Thoracic aorta (tissue), 2 donors: ENCODE measurements at places on chromosomes 2 and 18.

GRCh38 chr2:74708296-74708695, 54.2 kb downstream of the SEMA4F start:
- no peak for DNase-seq
- H3K36me3 ChIP-seq, result no peaks in the 10 kb centered on the region
- H3K4me1 ChIP-seq, result no peaks in the 10 kb centered on the region
- H3K27me3 ChIP-seq, result no peaks in the 10 kb centered on the region
- no peak overlapping the region for H3K27ac ChIP-seq
- H3K4me3 ChIP-seq, result no peak overlapping the region

DNA sequence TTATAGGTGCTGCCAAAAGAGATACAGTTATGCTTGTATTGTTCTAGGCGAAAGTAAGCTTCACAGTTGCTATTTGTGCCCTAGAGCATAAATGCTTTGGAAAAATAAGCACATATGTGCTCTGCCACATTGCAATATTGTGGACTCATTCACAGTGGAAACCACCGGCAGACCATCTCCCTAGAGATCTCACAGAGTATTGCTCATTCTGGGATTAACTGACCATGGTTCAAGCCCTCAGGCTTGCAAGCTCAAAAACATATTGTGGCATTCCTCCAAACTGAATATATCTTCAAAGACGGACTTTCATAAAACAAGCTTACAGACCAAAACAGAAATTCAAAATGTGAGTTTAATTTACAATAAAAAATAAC, 158.2 kb upstream of the CCDC150 start:
- no peak for DNase-seq
- H3K36me3 ChIP-seq, result no peaks in the 10 kb centered on the region
- H3K4me1 ChIP-seq, result no peaks in the 10 kb centered on the region
- H3K4me3 ChIP-seq, result no peak overlapping the region

DNA sequence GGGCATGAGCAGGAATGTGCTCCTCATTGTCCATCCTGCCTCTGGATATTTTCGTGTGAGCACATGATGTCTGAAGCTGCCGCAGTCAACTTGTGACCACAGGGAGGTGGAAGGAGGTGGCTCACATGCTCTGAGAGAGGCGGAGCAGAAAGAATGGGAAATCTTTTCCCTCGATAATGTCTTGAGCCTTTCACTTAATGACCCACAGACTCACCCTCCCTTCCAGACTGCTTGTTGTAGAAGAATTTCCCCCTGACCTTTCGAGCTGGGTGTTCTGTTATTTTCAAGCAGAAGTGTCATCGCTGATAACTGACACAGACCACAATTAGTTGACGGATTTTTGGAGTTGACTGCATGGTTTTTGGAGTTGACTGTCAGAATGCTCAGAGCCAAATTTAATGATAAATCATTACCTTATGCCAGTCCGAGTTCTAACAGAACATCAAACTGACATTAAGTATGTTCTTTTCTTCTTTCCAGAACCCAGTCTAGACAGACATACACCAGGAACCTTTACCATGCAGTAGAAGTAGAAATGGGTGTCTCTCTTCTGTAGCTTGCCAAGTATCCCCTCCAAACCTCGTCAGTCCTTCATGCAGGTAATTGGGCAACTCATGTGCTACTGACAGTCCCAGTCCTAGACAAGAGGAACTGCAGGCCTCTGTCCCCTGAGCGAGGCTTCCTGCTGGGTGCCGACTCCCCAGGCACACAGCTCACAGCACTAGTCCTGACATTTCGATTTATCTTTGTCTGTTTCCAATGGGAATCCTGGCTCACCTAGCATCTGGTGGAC, 29.4 kb upstream of the RTTN start:
- no peak overlapping the region for H3K27ac ChIP-seq
- H3K4me1 ChIP-seq, result no peaks in the 10 kb centered on the region
- no peaks in the 10 kb centered on the region for H3K36me3 ChIP-seq
- H3K4me3 ChIP-seq, result no peak overlapping the region
- DNase-seq, result no peak

DNA sequence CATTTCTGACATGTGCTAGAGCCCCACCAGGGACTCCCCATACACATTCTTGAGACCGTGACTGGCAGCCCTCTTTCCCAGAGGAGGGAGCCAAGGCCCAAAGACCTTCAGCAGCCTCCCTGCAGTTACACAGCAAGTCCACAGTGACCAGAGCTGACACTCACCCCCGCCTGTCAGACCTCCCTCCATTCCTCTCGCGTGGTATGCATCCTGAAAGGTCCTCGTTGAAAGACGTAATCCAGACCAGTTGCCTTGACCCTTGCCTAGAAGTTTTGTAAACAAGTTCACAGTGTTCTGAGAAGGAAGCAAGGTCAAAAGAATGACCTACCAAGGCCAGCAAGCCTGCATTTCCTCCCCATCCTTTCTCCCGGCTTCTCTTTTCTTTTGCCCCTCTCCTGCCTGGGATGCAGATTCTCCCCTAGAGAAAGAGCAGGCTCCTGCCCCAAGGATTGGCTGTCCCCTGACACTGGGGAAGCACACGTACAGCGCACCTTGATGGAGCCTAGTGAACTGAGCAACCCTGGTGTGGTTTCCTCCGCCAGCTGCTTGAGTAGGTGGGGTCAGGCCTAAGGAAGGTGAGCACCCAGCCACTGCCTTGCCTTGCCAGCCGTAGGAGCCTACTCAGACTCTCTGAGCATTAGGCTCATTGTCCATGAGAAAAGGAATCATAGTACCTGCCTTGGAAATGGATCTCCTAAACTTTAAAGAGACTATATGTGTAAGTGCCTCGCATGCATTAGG, 18.3 kb downstream of the TRIB2 start:
- H3K4me1 ChIP-seq, result peaks cover 32% of the 10 kb centered on the region
- no peak overlapping the region for H3K4me3 ChIP-seq
- H3K36me3 ChIP-seq, result peaks cover 22% of the 10 kb centered on the region
- no peak for DNase-seq

DNA sequence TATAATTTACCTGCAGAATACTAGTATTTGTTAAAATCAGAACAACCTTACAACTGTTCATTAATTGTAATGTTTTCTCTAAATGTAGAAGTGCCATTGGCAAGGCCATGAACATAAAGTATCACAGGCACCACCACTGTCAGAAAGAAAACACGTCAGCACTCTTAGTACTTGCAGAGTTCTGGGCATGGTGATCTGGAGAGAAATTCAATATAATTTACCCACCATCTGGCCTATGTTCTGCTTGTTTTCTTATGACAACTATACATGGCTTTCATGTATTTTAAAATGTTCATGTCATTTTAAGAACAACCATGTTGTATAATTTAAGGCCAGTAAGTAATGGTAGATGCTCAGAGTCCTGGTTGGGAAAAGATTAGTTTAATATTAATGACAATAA, 114.2 kb upstream of the SULT1C3 start:
- DNase-seq, result no peak
- no peaks in the 10 kb centered on the region for H3K4me1 ChIP-seq
- H3K36me3 ChIP-seq, result no peaks in the 10 kb centered on the region
- no peaks in the 10 kb centered on the region for H3K27me3 ChIP-seq

DNA sequence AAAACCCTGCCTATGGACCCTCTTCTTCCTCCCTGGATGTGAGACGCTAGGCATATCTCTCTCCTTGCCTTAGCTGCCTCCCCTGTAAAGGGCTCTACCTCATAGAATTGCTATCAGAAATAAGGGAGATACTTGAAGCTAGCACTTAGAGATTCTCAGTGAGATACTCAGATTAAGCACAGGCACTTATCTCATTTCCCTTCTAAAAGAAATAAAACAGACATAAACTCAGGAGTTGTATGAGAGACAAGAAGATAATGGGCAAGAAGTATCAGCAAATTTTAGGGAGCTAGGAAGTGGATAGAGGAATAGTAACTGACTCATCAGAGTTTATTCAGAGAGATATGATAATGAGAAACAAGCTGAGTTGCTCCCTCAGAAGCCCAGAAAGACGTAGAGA, 131.0 kb downstream of the SP3 start:
- H3K27ac ChIP-seq, result no peak overlapping the region
- DNase-seq, result no peak
- no peak overlapping the region for H3K4me3 ChIP-seq

GRCh38 chr2:183671233-183671632, 547.0 kb downstream of the NUP35 start:
- no peak overlapping the region for H3K4me3 ChIP-seq
- no peak overlapping the region for H3K27ac ChIP-seq
- DNase-seq, result no peak

DNA sequence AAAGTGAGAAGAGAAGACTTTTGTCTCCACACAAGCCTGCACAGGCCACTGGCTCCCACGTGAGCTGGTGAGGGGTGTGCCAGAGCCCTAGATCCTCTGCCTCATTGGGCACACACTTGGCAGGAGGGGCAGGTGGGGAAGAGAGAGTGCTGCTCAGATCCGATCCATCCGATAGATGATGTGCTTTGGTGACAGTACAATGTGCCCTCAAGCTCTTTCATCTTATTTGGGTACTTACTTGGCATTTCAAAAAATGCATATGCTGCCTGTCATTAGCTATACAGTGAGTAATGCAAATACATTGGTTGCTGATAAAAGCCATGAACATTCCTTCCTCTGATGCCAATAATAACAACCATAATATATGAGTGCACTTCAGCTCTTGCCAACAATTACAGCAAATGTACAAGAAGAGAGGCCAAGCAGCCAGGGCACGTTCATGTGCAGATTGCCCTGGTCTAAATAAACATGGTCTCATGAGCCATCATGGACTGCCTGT, 255.3 kb downstream of the VAPA start:
- H3K4me1 ChIP-seq, result peaks cover 12% of the 10 kb centered on the region
- no peak for DNase-seq
- no peaks in the 10 kb centered on the region for H3K36me3 ChIP-seq
- H3K27ac ChIP-seq, result no peak overlapping the region

DNA sequence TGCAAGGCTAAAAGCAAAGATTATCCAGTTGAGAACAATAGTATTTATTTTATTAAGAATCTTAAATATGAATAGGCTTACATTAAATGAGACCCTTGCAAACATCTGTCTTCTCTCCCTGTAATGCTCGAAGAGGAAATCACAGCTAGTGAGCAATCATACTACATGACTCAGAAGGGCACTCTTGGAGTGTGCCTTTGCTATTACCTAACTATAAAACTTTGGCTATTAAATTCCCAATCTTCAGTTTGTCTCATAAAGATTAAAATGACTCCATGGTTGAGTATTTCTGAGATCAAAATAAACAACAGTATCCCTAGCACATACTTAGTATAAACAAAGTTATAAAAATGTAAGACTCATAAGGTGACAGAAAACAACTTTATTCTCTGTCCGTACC, 296.9 kb downstream of the KCNJ3 start:
- H3K4me1 ChIP-seq, result no peaks in the 10 kb centered on the region
- H3K27me3 ChIP-seq, result no peaks in the 10 kb centered on the region
- DNase-seq, result no peak

GRCh38 chr2:110860630-110861029, 128.3 kb downstream of the ACOXL start:
- no peaks in the 10 kb centered on the region for H3K36me3 ChIP-seq
- H3K27me3 ChIP-seq, result no peaks in the 10 kb centered on the region
- no peak for DNase-seq
- no peak overlapping the region for H3K4me3 ChIP-seq
- no peaks in the 10 kb centered on the region for H3K4me1 ChIP-seq

DNA sequence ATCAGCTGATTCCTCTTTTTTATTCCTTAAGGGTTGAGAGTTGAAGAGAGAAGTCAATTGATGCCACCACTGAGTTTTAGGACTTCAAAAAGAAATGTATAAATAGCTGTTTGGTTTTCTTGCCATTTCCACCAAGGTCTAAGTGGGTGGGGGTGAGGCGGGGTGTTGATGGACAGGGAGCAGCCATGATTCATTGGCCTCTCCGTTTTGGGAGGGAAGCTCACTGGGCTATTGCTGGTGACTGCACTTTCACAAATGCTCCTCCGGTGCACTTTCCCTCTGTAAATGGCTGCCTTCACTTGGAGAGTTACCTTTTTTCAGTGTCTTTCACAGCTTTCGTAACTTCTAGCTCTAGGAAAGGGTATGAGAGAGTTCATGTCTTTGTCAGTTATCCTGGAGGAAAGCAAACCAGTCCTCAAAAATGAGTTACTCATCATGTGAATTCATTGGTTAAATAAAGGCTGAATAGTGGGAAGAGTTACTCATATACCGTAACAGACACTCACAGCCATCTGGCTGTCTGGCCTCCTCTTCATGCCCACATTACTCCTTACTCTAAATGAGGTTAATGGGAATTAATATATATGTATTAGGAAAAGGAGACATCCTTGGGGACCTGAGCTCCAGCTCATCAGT, 17.4 kb upstream of the CTAGE1 start:
- H3K27ac ChIP-seq, result no peak overlapping the region
- H3K4me3 ChIP-seq, result no peak overlapping the region
- H3K27me3 ChIP-seq, result no peaks in the 10 kb centered on the region
- no peaks in the 10 kb centered on the region for H3K36me3 ChIP-seq
- DNase-seq, result no peak
- H3K4me1 ChIP-seq, result peaks cover 10% of the 10 kb centered on the region

GRCh38 chr2:149167001-149167780, 128.7 kb downstream of the LYPD6B start:
- H3K4me1 ChIP-seq, result no peaks in the 10 kb centered on the region
- DNase-seq, result no peak
- no peak overlapping the region for H3K27ac ChIP-seq
- no peaks in the 10 kb centered on the region for H3K36me3 ChIP-seq

- no peak for DNase-seq
- H3K36me3 ChIP-seq, result no peaks in the 10 kb centered on the region
- no peaks in the 10 kb centered on the region for H3K27me3 ChIP-seq
- H3K4me1 ChIP-seq, result no peaks in the 10 kb centered on the region
- H3K4me3 ChIP-seq, result no peak overlapping the region
Measured at GRCh38 chr2:70505613-70506391, 47.8 kb downstream of the TGFA start.

GRCh38 chr2:149225446-149225845, 104.9 kb upstream of the LYPD6 start:
- H3K4me1 ChIP-seq, result no peaks in the 10 kb centered on the region
- no peak overlapping the region for H3K27ac ChIP-seq
- H3K4me3 ChIP-seq, result no peak overlapping the region
- no peaks in the 10 kb centered on the region for H3K27me3 ChIP-seq
- H3K36me3 ChIP-seq, result no peaks in the 10 kb centered on the region

- no peaks in the 10 kb centered on the region for H3K27me3 ChIP-seq
- H3K4me3 ChIP-seq, result no peak overlapping the region
- H3K27ac ChIP-seq, result no peak overlapping the region
- H3K36me3 ChIP-seq, result no peaks in the 10 kb centered on the region
- no peaks in the 10 kb centered on the region for H3K4me1 ChIP-seq
Measured at GRCh38 chr2:139293992-139294548, 513.9 kb upstream of the NXPH2 start.

- no peak for DNase-seq
- H3K36me3 ChIP-seq, result no peaks in the 10 kb centered on the region
- H3K4me3 ChIP-seq, result no peak overlapping the region
Measured at GRCh38 chr2:12227941-12228608, 481.6 kb downstream of the LPIN1 start.

- H3K4me1 ChIP-seq, result no peaks in the 10 kb centered on the region
- no peak for DNase-seq
- H3K4me3 ChIP-seq, result no peak overlapping the region
- H3K27ac ChIP-seq, result no peak overlapping the region
- H3K36me3 ChIP-seq, result no peaks in the 10 kb centered on the region
Measured at GRCh38 chr2:95058989-95059641, 33.6 kb downstream of the MAL start.

GRCh38 chr2:18435426-18436037, 124.9 kb downstream of the RDH14 start:
- H3K27ac ChIP-seq, result no peak overlapping the region
- no peaks in the 10 kb centered on the region for H3K36me3 ChIP-seq
- DNase-seq, result no peak
- H3K4me3 ChIP-seq, result no peak overlapping the region
- no peaks in the 10 kb centered on the region for H3K27me3 ChIP-seq
